ENCODE measurements at places on chromosomes 11 and 22. TPM values are rescaled to one million over a fixed set of nuclear protein-coding genes. Genes with fewer than 3 reads are reported as not detected.

Gene RFPL1
- not detected for total RNA-seq

Gene LIPT2
- total RNA-seq = 2.2 TPM

Gene PHLDA2
- total RNA-seq = 3.9 TPM

Gene YPEL1
- 1.9 TPM for total RNA-seq

Gene TUBGCP6
- total RNA-seq = 20.1 TPM

Gene APOA5
- total RNA-seq = not detected

Gene TUB
- 14.5 TPM for total RNA-seq

Data from articular chondrocyte of knee joint (primary cell).